LNCaP clone FGC (cell line): ENCODE measurements at places on chromosomes 4 and X.
A peak's percentile ranks its signal among the peaks of the same experiment; 100 is the strongest.

- no peak for DNase-seq
Measured at GRCh38 chrX:153471663-153472280, 1.4 kb upstream of the HAUS7 start.

DNA sequence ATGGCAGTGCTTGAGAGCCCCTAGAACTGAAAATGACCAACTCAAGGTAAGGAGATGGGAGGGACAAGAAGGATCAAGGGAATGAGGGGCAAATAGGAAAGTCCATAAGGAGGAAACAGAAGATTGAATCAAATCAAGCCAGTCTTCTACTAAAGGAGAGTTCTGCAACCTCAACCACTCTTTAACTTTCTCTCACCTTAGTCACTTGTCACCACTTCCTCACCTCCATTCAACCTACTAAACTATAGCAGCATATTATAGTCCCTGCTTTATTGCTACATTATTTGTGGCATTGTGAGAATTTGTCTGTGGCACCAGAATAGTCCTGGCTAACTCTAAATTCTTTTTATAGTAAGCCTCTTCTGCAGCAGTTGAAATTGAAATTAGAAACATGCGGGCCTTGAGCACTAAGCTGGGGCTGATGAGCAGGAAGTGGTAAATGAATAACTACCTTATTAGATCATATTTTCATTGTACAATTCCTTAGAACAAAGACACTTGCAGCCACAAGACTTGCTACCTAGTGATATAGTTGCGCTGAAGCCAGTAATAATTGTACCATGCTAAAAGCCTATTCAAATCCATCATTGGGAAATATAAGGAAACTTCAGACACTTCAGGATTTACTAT is 336.9 kb downstream of the ZNF674 start:
- DNase-seq: no peak

DNA sequence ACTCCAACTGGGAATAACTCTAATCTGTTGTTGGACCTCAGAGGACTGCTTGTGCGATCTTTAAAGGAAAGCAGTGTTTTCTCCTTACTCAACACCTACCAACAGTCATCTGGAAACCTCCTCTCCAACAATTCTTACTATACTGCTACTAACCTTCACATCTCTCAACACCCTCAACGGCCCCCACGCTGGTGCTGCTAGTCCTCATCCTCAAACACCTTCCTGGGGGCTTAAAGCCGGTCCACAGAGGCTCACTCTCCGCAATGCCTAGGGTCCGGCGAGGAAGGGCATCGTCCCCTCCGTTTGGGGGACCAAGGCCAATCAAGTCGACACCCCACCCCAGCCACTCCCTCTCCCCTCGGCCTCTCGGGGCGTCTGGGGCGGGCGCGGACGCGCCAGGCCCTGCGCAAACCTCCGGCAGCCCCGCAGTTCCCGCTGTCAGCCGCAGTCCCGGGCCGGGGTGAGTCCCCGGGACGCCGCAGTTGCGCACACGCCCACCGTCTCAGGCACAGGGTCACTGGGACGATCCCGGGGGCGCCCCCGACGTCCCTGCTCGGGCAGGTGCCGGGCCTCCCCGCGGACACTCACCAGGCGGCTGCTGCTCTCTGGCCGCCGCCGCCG is 418 bp downstream of the TAB3 start:
- no peak for DNase-seq

DNA sequence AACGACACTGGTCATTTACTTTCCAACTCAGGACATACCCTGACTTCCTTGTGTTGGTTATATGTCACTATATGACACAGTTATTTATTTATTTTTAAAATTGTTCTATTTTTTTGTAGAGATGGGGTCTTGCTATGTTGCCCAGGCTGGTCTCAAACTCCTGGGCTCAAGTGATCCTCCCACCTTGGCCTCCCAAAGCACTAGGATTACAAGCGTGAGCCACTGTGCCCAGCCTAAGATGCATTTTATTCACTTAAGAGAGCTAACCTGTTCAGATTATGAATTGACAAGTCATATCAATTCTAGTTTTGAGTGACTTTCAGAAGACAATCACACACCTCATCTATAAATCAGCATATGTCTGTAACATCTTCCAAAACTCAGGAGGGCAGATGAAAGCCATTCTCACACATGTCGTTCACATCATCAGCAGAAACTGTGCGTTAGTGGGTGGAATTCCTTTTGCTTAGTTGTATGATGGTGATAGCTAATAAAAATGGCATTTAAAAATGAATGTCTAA is 9.4 kb upstream of the RHOH start:
- no peak for DNase-seq

DNA sequence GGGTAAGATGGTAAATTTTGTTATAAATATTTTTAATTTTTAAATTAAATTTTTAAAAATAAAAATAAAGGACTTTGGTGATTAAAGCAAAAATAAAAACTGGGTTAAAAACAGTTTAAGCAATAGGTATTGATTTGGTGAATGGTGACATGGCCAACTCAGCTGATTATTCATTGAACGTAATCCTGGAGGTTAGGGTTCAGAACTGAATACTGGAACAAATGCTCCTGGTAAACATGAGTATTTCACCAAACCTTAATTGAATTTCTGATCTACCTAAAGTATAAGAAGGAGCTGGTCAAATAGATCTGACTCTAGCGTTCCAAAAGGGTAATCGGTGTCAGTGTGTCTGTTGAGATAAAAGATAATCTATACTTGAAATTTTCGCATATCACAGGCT is 141.8 kb downstream of the SHROOM3 start:
- DNase-seq: no peak

- DNase-seq: no peak
Measured at GRCh38 chr4:172809319-172809718, 359.3 kb upstream of the GALNT7 start.

DNA sequence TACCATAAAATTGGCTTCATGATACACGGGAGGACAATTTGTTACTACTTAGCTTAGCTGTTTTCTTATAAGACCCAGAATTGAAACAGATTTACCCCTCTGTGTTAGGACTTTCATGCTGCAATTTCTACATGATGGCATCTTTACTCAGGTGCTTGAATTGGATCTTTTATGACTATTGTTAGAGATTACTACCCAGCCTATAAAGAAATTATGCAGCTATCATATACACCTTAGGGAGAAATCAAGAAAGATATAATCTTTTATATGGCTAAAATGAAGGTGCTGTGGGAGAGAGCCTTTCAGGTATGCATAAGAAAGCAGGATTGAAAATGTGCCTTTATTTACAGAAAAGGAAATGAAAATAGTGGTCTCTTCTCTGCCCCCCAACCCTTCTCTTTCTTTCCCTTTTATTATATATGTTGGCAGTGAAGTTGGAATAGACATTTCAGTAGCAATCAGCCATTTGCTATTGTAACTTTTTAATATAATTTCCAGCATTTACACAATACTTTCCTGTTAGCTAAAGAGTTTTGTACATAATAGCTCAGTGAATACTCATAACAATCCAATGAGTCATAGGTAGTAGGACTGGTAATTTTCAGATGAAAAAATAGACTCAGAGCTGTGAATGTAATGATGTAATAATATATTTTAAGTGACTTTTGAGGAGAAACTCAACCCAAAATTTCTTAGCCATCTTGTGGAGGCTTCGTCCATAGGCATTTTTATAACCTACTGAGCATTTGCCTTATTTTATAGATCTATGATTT is 311.8 kb downstream of the ADGRL3 start:
- DNase-seq: no peak

- peak; percentile 26 for DNase-seq
Measured at GRCh38 chrX:64206556-64207162, 1.2 kb upstream of the AMER1 start.

GRCh38 chr4:111540671-111541070 is 604.6 kb upstream of the FAM241A start:
- no peak for DNase-seq

- no peak for DNase-seq
Measured at GRCh38 chr4:25028851-25029250, 1.9 kb downstream of the LGI2 start.

DNA sequence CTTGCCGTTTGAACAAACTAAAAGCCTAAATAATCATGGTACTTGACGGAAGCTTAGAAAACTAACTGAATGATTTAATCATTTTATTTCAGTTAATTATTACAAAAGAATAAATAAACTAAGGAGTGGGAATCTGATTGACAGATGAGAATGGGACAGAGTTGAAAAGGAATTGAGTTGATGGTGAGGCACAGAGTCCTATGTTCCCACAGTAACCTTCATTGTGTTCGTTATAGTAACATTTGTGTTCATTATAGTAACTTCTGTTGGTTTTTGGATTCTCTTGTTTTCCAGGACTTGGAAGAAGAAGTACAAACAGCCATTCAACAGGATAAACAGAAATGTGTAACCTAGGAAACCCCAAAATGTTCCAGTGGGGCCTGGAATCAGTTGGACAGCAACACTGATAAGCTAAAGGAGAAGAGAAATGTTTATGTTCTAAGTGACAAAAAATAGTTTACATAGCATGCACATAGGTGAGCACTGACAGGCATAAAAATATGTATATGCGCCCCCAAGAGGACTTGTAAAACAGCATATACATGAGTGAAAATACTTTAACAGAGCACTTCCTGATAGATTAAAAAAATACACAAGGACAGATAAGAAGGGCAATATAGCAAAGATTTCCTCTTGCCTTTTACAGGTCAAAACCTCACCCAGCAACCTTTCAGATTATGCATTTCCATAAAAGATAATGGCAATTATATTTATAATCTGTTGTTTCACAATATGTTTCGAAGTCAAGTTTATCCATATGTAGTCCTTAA is 218.6 kb upstream of the HTR2C start:
- DNase-seq: no peak

GRCh38 chr4:186621959-186622553 is 66.7 kb upstream of the MTNR1A start:
- DNase-seq: no peak

DNA sequence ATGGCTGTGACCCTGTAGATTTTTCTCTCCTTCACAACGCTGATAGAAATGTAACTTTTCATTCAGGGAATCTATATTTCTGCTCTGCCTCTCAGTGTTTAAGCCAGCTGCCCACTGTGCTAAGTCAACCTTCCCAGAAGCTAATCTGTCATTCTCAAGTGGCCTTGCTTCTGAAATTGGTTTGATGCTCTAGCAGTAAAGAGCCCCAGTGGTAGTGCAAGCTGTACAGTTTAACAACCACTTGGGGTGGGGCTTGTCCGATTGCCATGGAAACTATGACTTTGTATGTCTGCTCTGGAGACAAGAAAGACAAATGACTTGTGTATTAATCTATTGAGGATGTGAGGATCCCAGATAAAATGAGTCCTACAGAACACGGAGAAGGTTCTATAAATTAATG is 620.9 kb upstream of the GALNT7 start:
- DNase-seq: no peak

GRCh38 chr4:13261486-13262257 is 222.5 kb downstream of the RAB28 start:
- DNase-seq: no peak

DNA sequence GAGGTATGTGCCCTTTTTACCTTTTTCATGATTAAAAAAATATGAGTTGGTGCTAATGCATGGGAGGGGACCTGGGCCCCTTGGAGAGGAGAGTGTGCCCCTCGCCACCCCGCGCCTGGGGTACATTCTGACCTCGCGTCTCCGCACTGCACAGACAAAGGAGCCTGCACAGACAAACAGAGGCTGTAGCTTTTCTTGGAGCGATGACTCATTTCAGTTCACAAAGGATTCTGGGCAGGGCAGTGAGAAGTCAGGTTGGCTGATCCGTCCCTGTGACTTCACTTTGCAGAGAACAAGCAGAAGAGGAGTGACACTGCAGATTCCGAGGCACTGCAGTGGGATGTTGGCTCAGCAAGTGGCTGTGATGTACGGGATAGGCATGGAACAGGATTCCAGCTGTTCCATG is 82.9 kb downstream of the STOX2 start:
- DNase-seq: peak; percentile 71

DNA sequence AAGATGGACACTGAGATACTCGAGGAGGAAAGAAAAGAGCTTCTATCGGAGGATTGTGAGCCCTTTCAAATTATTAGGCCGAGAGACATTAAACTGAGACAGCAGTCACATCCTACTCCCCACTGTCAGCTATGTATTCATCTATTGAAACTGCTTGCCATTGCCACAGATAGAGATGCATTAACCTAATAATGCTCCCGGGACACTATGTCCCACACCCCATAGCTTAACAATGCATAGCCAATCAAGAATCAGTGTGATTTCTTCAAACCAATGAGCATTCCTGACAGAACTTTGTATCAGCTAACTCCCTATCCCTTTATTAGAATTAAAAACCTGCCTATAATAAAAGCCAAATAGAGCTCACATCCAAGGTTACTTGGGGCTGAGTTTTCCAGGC is 118.1 kb upstream of the NEIL3 start:
- no peak for DNase-seq

DNA sequence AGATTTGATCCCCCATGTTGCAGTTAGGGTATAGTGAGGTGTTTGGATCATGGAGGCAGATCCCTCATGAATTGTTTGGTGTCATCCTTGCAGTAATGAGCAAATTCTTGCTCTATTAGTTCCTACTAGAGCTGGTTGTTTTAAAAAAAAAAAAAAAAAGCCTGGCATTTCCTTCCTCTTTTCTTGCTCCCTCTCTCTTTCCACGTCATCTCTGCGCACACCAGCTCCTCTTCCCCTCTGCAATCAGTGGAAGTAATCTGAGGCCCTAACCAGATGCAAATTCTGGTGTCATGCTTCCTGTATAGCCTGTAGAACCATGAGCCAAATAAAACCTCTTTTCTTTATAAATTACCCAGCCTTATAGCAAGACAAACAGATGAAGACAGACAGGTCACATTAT is 24.5 kb downstream of the WDR17 start:
- DNase-seq: no peak

DNA sequence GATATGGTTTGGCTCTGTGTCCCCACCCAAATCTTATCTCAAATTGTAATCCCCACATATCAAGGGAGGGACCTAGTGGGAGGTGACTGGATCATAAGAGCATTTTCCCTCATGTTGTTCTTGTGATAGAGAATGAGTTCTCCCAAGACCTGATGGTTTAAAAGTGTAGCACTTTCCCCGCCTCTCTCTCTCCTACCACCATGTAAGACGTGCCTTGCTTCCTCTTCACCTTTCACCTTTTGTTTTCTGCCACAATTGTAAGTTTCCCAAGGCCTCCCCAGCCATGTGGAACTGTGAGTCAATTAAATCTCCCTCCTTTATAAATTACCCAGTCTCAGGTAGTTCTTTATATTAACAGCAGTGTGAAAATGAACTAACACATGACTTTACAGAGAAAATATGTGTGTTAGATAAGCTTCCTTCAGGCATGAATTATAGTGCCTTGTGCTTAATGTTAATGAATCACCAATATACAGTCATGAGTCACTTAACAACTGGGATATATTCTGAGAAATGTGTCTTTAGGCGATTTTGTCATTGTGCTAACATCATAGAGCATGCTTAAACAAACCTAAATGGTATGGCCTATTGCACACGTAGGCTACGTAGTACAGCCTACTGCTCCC is 37.9 kb downstream of the PDGFC start:
- DNase-seq: no peak
